ENCODE measurements at places on chromosomes 3 and 15.

DNA sequence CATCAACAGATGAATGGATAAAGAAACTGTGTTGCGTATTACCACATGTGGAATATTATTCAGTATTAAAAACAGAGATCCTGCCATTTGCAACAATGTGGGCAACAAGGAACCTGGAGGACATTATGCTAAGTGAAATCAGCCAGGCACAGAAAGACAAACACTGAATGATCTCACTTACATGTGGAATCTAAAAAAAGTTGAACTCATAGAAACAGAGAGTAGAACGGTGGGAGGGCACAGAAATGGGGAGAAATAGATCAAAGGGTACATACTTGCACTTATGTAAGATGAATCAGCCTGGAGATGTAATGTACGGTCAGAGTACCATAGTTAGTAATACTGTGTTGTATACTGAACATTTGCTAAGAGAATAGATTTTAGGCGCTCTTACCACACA lies 29.8 kb upstream of the MUC13 start:
- no peak for DNase-seq

DNA sequence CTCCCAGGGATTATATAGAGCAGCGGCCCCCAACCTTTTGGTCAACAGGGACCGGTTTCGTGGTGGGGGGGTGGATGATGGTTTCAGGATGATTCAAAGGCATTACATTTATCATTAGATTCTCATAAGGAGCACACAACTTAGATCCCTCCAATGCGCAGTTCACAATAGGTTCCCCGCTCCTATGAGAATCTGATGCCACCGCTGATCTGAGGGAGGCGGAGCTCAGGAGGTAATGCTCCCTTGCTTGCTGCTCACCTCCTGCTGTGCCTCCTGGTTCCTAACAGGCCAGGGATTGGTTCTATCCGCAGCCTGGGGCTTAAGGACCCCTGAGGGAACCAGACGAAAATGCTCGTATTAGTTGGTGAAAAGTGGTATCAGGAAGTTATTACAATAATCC lies 1.3 kb upstream of the HACD2 start:
- peak; percentile 32 for DNase-seq

DNA sequence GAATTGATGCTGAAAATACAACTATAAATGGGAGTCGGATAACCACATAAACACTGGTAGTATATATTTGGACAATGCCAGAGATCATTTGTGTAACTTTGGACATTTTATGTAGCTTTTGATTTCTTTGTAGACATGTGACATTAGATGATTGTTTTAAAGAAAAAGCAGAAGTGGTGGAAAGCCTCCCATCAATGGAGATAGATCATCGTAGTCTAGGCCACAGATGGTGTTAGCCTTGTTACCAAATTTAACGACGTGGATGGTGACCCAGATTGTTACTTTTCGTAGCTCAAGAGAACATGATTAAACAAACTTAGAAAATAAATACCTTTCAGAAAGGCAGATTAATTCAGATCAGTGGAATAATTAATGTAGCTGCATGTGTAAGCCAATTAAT lies 8.8 kb downstream of the CACNA1D start:
- no peak for DNase-seq

DNA sequence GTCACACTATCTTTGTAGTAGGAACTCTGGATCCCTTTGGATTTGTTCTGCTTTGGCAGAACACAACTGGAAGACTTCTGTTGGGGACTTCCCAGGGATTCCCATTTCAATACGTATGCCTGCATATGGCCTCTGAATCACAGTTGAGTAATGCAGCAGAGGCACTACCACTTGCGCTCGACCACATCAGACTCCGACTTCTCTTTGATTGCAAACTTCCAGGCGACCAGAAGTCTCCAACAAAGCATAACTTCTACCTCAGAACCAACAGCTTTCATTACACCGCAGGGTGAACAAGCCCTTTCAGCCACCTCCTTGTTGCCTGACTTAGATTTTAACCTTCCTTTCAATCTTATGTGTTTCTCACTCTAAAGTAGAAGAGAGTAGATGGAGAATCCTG lies 924.4 kb downstream of the IGSF11 start:
- no peak for DNase-seq

GRCh38 chr3:25283613-25284012 lies 144.4 kb upstream of the RARB start:
- DNase-seq: no peak

DNA sequence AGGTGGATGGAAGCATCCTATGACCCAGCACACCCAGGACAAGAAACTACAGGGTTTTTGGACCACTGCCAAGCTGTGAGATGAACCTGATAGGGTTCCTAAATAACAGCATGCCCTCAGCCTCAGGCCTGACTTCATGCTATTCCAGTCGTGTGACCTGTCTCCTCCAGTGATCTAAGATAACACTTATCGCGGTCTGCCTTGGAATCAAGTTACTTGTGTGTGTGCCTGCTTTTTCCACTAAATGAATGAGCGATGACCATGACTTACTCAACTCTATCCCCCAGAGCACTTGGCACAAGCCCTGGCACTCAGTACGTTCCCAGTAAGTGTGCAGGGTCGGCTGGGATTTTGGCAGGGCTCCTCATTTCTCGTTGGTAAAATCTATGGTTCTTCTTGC lies 172.7 kb upstream of the TP63 start:
- DNase-seq: no peak

GRCh38 chr15:75306188-75306587 lies 23.6 kb downstream of the GOLGA6D start:
- no peak for DNase-seq

GRCh38 chr3:142086581-142087090 lies 62.7 kb downstream of the TFDP2 start:
- no peak for DNase-seq

DNA sequence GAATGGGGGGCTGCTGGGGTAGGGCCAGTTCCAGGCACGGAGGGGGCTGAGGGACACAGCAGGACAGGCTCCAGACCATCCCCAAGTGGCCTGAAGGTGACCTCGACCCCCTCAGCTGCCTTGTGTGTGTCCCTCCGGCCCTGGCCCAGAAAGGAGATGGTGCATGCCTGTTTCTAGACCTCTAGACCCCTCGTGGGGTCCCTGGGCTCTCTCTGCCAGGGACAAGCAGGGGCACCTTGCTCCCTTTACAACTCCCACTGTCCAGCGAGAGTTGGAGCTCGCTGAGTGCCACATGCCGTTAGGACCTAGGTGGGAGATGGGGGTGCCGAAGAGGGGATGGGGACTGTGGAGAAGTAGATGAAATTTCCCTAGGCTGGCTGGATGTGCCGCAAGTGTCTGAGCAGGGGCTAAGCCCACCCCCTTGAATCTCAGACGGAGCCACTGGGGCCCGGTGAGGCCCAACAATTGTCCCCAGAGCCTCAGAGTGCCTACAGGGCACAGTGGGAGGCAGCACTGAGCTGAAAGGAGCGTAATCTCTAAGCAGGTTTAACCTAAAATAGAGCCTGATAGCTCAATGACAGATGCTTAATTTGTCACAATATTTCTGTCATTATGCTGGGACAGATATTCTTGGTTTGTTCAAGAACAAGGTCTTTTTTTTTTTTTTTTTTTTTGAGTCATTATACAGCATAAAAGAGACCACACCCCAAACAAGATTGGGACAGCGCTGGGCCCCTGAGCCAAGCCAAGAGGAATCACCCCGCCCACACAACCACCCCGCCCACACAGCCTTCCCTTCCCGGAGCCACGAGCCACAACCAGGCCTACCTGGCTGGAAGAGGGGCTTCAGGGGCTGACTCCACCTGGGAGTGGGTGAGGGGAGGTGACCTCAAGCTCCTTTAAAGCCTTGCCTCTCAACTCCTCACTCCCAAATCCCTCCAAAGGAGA lies 23.6 kb upstream of the KLF13 start:
- DNase-seq: peak; percentile 19

DNA sequence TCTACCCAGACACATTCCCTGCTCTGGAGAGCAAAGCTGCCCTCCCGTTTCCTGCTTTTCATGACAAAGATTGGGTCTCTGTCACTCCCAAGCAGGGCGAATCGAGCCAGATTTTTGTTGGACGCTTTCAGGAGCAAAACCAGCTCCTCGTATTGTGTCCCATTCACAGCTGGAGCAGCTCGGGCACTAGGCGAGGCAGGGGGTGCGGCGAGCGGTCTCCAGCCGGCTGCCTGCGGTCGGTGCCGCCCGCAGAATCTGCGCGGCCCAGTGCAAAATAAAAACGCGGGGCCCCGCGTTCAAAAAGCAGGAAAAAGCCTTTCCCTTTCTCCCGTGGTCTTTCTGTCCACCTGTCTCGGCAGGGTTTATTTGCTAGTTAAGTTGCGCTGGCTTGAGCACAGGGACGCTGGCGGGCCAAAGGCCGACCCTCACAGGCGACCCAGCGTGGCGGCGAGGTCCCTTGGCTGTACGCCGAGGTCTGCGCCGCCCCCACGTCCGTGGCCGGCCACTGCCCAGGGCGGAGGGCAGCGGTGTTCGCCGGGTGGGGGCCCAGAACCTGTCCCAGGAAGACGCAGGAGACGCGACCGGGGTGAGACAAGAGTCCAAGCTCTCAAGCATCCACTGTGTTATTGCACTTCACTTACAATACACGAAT lies 71.2 kb downstream of the CYP19A1 start:
- DNase-seq: no peak

DNA sequence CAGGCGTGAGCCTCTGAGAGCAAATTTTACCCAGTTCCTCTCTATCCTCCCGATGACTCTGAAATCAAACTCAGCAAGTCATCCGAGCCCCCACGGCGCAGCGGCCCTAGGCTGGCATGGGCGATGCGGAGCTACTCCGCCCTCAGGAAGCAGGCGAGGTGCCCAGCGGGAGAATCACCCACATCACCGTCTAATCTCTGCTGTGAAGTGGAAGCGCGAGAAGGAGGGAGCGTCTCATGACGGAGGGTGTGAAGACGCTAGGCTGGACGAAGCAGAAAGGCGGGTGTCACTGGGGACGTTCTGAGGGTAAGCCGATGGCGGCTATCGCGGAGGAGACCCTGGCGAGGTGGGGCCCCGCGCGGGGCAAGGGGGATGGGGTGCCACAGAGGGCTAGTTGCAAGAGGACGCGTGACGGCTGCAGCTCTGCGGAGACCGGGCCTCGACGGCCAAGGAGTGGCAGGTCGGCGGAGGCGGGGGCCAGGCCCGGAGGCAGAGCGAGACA lies 9.1 kb upstream of the GNAI2 start:
- peak; percentile 27 for DNase-seq

DNA sequence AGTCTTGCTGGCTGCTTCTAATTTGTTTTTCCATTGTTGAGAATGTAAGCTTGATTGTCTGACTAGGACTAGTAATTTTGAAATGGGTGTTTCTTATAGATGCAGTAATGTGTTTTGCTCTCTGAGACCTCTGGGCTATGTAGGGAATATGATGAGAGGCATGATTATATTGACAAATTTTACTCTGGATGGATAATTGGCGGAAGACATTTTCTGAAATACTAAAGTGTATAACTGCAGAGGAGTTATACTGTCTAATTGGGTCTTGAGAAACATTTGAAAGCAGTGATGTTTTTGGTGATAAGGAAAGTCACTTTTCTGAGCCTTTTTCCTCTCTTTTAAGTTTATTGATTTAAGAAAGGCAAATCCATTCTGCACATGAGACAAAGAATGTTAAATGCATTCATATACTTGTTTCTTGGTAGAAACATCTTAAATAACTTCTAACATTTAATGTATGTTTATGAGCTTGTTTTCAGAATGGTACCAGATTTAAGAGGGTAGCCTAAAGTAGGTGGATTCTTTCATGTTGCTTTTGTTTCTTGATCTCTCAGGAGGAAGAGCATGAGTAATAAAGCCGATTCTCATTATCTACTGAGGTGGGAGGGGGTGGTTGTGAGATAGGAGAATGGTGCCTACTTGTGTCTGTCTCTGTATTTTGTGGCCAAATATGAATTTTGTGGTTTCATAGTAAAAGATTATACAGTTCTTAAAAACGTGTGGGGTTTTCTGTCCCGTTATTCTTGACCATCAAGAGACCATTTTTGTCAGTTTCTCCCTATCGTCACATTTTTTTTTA lies 2.0 kb downstream of the ATP2C1 start:
- peak; percentile 40 for DNase-seq

DNA sequence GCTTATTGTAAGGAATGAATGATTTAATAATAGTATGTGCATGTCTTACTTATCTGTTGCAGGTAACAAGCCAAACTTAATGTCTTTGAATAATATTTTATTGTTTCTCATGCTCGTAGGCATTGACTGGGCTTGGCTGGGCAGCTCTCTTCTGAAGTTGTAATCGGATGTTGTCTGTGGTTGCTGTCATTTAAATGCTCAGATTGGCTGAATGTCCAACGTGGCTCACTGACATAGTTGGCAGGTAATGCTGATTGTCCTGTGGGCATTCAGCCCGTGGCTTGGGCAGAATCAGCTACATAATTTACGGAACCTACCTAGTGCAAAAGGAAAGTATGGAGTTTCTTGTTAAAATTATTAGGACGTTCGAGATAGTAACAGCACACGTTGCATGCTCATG lies 297.4 kb upstream of the GBE1 start:
- DNase-seq: no peak

GRCh38 chr15:49155834-49156627 lies 632 bp upstream of the COPS2 start:
- DNase-seq: peak; percentile 5

GRCh38 chr15:82168296-82168695 lies 94.2 kb downstream of the EFL1 start:
- DNase-seq: no peak

DNA sequence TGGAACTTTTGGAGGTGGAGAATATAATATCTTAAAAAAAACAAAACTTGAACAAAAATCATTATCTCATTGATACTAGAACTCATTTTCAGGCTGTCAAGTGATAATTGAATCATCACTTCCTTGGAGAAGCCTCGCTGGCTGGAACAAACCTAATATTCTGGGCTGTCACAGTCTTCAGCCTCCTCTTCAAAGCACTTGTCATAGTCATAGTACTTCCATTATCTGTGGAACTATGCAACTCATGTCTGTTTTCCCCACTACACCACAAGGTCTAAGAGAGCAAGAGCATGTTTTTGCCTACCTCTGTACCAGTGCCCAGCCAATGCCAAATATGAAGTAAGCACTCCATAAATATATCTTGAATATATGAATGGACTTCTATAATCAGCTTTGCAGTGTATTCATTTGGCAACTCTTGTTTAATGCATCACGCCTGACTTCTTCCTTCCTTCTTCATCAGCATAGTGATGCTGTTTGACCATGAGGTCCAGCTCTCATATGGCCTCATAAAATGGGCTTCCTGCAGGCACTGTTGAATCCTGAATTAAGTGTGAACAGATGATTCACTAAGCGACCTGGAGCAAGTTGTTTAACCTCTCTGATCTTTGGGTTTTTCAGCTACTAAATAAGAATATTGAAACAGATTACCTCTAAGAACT lies 86.6 kb upstream of the SNRK start:
- DNase-seq: no peak

- no peak for DNase-seq
These were observed 47.6 kb upstream of the ATP1B3 start for GRCh38 chr3:141828890-141829289.

DNA sequence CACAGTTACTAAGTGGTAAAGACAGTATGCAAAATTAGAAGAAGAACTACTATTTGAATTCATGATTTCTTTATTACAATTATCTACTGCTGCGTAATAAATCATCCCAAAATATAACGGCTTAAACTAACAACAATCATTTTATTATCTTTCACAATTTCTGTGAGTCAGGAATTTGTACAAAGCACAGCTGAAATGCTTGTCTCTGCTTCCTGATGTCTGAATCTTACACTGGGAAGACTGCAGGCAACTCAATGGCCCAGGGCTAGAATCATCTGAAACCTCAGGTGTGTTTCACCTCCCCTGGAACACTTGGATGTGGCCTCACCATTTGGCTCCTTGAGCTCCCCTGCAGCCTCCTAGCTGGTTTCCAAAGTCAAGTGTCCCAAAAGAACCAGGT lies 145.1 kb downstream of the MAGI1 start:
- DNase-seq: no peak

GRCh38 chr3:181757694-181758306 lies 46.1 kb downstream of the SOX2 start:
- no peak for DNase-seq

- DNase-seq: no peak
These were observed 34.8 kb downstream of the IGF1R start for GRCh38 chr15:98682992-98683701.
